RCC 7860 (cell line): ENCODE measurements at places on chromosomes 1 and 21.

DNA sequence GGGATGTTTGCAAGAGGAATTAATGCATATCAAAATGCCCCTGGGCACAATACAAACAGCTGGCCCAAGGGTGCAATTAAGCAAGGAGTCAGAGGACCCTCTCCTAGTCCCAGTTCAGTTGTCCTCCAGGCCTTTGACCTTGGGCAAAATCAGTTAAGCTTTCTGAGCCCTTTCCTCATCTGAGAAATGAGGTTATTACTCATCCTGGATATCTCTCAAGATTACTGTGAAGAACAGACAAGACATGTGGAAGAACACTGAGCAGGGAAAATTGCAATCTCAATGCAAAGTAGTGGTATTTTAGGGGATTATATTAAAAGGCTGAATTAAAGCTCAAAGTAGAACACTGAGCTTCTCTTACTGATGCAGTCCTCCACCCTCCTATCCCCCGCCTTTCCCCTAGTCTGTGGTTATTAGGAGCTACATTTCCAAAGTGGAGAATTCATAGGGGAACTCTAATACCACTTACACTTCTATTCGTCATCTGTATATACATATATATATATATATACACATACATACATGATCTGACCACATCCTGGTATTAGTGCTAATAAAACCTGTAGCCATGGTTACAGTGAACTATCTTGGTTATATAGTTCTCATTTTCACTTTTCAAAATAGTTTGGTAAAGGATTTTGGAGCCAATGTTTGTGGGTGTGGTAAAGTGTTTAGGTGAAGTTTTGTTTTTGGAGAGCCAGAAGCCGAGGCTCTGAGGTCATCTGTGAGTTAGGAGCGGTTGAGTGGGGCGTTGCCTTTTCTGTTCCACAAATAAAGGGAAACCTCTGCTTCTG, 18.1 kb downstream of the KIAA0040 start:
- no peak for DNase-seq

- peak; percentile 98 for DNase-seq
Observed at GRCh38 chr1:209747580-209748262, 8.1 kb upstream of the TRAF3IP3 start.

DNA sequence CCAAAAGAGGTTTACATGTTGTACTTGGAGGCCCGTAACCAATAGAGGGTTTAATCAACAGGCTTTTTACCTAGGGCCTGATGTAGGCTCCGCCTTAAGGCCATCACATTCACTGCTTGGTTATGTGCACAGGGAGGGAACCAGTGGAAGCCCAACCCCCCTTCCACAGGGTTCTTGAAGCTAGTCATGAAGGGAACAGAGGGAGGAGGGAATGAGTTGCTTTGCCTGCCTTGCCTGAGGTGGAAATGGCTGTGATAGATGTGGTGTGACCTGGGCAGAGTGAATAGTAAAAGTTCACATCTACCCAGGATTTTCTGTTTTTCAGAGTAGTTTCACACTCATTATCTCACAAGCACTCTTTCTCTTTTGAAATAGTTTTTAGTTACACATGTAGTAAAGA, 215.1 kb downstream of the ST6GALNAC3 start:
- DNase-seq = no peak

GRCh38 chr21:43944078-43944633, 68.0 kb upstream of the TRAPPC10 start:
- no peak for DNase-seq

- no peak for DNase-seq
Observed at GRCh38 chr21:45478115-45478801, 64.0 kb downstream of the SLC19A1 start.

DNA sequence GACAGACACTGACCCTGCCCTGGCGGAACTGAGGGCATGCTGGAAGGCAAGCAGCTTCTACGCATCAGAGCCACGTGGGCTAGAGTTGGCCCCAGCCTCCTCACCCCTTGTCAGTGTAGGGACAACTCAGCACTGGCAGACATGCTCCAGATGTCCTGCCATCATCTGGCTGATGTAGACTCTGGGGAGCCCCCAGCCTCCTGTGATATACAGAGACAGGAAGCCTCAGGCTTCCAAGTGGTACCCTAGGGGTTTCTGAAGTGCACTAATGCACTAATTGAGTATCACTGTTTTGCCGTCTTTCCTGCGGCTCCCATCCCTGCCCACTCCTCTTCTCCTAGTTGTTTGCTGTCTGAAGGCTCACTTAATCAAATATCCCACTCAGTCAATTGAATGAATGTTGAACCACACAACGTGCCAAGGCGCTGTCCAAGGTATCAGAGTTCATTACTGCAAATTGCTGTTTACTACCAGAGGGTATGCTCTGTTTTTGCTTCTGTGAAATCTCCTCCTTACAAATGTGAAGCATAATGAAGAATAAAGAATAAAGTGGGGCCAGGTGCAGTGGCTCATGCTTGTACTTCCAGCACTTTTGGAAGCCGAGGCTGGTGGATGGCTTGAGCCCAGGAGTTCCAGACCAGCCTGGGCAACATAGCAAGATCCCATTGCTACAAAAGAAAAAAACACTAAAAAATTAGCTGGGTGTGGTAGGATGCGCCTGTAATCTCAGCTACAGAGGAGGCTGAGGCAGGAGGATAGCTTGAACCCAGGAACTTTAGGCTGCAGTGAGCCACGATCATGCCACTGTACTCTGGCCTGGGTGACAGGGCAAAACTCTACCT, 76.4 kb upstream of the ZBTB18 start:
- DNase-seq = no peak

GRCh38 chr1:175797576-175797975, 54.2 kb upstream of the TNR start:
- no peak for DNase-seq

- DNase-seq = no peak
Observed at GRCh38 chr1:229186373-229187056, 84.4 kb upstream of the RAB4A start.

DNA sequence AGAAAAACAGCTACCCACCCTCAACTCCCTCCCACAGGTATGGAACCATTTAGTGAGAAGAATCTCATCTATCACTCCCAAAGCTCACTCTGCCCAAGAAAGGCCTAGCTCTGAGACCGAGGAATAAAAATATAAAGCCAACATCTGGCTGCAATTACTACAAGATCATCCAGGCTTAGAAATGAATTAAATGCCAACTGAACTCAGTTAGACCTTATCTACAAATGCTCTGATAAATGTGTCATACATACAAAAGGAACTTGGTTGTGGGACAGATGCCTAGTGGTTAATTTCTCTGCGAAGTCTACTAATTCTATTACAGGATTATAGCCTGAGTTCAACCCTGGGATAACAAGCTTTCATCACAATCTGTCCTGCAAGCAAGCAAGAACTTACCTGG, 6.7 kb downstream of the ADIPOR1 start:
- no peak for DNase-seq

DNA sequence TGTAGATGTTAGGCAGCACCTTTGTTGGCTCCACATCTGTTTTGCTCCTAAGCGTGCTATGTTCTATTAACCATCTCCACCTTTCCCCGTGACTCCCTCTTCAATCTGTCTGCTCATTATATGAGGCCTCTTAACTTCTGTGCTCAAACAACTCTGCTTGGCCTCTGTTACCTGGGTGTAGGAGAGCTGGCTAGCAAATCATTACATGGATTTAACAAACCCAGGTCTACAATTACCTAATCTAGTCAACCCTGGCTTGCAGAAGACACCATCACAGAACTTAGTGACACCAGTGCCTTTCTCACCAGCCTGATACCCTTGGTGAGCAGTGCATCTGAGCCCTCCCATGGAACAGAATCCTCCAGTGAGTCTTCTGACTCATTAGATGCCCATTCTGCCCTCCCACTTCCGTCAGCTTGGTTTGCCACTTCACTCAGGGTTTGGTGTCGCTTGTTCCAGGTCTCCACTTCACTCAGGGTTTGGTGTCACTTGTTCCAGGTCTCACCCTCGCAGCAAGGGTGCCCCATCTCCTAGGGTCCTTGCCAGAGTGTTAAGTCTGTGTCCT, 92.0 kb upstream of the KIF26B start:
- DNase-seq = no peak
